Fibroblast of skin of abdomen (primary cell): ENCODE measurements at places on chromosomes 13 and 19.

- DNase-seq: no peak
Observed at GRCh38 chr19:7743425-7743841, 3.9 kb downstream of the CD209 start.

DNA sequence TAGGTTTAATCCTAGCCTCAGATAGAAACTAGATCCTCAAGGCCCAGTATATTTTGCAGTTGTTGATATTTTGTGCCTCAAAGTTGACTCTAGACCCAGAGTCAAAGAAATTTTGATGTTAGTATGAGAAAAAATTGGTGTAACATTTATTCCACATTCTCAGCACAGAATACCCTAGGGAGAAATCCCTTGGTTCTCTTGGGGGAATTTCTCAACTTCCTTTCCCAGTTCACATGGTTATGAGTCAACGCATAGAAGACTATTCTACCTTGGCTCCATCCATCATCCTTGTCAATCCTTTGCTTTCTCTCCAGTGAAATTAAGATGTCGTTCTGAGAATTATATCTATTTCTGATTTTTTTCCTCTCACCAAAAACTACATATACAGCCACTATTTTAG, 145.3 kb downstream of the POSTN start:
- DNase-seq: peak; percentile 74

DNA sequence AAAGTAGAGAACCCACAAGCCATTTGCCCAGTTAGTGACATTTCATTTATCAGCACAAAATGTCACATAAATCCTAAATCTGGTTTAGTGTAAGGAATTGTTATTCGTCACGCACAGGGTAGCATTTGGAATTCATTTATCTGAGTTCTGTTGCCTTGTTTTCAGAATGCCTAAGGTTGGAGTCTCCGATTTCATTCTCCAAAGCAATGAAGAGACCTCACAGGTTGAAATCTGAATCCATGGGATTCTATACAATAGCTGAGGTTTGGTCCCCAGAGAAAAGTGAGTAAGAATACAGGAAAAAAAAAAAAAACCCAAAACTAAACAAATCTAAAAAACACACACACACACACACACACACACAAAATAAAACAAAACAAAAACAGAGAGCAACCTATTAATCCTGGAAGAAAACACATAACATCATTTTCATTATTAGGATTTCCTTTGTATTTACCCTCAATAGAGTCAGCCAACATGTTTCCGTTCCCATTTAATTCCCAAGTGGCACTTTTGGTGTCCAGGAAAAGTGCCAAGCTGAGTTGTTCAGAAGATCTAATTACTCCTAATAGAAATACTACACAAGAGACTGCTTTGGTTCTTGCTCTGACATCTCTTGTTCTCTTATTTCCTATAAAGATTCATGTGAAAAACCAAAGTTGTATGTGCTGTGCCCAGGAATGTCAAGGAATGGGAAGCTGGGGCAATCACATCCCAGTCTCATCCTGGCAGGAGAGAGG, 36.2 kb upstream of the LRCH1 start:
- DNase-seq: peak; percentile 81

GRCh38 chr13:75938811-75939560, 302.9 kb downstream of the LMO7 start:
- peak; percentile 15 for DNase-seq

- DNase-seq: no peak
Observed at GRCh38 chr19:2181633-2181997, 17.9 kb downstream of the DOT1L start.

- DNase-seq: no peak
Observed at GRCh38 chr13:31310356-31310755, 110.6 kb downstream of the B3GLCT start.

DNA sequence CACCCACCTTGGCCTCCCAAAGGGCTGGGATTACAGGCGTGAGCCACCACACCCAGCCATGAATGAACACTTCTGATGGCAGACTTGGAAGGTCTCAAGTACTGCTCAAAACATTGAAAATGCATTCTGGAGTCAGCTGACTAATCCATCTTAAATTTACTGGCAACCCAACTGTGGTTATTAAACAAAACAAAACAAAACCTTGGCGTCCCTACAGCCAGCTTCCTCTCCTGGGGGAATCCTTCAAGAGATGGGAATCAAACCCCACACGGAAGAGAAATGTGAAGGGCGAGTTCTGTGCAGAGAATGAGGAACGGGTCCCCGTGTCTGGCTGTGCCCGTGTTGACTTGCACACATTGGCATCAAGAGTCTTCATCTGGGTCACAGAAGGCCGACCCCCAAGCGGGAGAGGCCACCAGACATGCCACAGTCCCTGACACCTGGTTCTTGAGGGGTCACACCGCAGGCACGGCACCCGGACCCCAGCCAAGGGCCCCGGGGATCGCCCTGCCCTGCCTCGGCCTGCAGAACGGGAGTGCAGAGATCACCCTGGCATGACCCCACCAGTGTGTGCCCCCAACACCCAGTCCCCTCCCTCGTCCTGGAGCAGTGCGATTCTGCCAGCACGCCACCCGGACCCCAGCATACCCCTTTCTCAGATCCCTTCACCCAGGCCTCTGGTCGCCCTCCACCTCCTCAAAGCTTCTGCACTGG, 3.2 kb downstream of the MAP2K2 start:
- peak; percentile 32 for DNase-seq

GRCh38 chr19:5144545-5145179, 175.7 kb downstream of the KDM4B start:
- DNase-seq: no peak

GRCh38 chr13:113810640-113811039, 51.6 kb downstream of the TMEM255B start:
- no peak for DNase-seq

DNA sequence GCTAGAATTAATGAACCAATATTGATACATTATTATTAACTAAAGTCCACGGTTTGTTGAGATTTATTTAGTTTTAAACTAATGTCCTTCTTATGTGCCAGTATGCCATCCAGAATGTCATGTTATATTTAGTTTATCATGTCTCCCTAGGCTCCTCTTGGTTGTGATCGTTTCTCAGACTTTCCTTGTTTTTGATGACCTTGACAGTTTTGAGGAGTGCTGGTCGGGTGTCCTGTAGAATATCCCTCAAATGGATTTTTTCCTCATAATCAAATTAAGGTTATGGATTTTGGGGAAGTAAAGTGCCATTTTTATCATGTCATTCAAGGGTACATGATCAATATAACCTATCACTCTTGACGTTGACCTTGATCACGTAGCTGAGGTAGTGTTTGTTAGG, 6.1 kb upstream of the ZNF45 start:
- no peak for DNase-seq

DNA sequence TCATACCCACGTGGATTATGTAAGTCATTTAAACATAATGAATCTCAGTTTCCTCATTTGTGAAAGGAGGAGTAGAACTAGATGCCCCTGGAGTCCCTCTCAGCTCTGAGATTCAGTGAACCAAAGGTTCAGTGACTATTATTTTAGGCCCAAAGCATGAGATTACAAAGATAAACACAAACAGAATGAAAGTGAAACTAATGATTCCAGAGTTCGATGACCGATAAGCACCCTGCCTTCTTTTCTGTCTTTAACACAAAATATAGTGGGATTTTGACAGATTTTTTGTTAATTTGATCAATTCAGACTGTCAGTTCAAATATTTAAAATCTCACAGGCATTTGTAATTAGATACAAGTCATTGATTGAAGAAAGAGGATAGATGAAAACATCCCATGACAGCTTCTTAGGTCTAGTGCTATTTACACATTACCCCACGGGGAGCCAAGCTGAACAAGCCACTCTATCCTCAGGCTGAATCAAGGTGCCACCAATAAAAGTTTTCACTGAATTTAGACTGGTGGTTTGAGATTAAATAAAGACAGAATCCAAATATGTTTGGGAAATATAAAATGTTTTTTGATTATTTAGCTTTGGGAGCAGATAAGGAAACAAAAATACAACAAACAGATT, 64.6 kb upstream of the RAP2A start:
- DNase-seq: no peak

- no peak for DNase-seq
Observed at GRCh38 chr19:42325896-42326771, 699 bp downstream of the MEGF8 start.

- no peak for DNase-seq
Observed at GRCh38 chr19:14056741-14057356, 5.0 kb downstream of the PALM3 start.

DNA sequence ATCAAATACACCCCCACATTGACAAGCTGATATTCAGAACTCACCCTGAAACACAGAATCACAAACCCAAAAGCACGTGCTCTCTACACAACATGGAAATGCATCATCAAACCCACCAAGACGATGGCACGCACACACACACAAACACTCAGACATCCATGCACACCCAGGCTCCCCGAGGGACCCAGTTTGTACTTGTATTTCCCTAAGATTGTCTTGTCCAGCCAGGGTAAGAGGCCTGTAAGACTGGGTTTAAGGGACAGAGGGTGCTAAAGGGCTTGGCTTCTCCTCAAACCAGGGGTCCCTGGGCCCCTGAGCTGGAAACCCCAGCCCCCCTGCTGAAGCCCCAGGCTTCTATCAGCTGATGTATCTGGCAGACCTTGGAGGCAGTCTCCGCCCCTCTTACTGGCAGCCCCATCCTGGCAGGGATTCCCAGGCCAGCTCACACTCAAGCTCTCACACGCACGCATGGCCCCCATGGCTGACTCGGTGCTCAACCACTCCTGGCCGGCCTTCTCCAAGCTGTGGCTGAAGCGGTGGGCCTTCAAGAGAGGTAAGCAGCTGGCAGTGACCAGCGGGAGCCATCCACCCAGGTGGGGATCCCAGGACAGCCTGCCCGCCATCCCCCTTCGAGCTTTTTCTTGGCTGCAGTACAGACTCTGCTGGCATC, 6.5 kb downstream of the ARHGEF18 start:
- peak; percentile 26 for DNase-seq

GRCh38 chr19:35353635-35354034, 4.6 kb upstream of the FFAR3 start:
- DNase-seq: no peak

DNA sequence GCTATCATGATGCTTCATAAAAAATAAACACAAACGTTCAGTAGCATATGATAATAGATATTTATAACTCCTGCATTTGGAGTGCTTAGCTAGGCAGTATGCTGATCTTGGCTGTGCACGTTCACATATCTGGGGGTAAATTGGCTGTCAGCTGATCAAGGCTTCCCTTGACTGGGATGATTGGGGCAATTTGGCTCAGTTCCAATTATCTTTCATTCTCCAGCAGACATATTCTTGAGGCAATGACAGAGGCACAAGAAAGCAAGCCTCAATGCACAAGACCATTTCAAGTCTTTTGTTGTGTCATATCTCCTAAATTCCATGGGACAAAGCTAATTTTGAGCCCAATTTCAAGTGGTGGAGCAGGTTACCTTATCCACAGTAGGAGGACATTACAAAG, 142.0 kb downstream of the DLEU7 start:
- no peak for DNase-seq

DNA sequence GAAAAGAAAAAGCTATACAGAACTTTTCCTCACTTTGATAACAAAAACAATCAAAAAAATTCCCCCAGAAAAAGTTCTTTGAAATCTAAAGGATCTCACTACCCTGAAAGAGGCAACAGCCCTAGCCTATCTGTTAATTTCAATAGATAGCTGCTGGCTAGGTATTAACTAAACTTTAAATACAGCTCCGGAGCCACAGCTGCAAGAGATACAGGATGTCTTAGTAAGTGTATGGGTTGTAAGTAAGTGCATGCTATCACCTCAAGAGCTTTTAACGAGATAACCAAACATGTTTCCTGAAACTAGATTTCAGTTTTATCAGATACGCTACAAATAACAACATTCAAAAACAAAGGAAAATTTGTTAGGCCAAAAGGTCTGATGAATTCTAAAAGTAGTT, 148.4 kb downstream of the KLF12 start:
- no peak for DNase-seq
